ENCODE measurements at places on chromosomes 16 and 17.

DNA sequence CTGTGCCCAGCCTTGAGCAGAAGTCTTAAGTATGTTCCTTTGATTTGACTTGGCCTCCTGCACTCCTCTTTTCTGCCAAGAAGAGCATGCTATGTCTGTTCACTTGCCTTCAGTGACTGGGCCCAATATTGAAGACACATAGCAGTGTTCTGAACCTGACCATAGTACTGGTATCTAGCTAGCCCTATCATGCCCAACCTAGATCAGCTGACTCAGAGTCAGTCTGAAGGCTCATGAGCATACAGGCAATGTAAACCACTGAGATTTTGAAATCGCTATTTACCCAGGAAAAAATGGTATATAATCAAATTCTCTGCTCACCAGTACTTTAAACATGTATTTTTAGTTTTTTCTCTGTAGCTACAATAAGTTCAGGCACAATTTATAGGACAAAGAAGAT, 129.4 kb downstream of the TANC2 start:
- no peak for DNase-seq

DNA sequence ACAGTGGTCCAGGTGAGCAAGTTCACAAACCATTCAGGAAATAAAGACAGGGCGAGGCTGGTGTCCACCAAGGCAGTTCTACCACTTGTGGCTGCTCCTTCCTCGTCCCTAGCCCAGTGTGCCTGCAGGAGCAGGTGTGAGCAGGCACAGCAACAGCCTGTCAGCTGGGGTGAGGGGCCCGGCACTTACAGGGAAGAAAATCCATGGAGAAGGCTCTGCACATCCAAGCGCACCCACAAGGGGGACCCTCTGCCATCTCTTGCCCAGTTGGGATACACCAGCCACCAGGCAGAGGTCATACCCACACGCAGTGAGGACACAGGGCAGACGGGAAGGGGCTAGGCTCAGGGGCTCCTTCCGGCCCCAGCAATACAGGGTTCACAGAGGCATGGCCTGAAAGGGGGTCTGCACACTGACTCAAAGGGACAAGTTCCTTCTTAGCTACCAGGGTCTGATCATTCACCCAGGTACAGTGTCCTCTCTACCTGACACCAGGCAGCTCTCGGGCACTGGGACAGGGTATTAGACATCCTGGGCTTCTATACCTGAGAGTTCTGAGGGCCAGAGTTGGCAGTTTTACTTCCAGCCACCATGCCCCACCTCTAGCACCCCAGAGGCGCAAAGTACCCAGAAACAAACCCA, 27.0 kb downstream of the CDIP1 start:
- DNase-seq, result peak; percentile 53

DNA sequence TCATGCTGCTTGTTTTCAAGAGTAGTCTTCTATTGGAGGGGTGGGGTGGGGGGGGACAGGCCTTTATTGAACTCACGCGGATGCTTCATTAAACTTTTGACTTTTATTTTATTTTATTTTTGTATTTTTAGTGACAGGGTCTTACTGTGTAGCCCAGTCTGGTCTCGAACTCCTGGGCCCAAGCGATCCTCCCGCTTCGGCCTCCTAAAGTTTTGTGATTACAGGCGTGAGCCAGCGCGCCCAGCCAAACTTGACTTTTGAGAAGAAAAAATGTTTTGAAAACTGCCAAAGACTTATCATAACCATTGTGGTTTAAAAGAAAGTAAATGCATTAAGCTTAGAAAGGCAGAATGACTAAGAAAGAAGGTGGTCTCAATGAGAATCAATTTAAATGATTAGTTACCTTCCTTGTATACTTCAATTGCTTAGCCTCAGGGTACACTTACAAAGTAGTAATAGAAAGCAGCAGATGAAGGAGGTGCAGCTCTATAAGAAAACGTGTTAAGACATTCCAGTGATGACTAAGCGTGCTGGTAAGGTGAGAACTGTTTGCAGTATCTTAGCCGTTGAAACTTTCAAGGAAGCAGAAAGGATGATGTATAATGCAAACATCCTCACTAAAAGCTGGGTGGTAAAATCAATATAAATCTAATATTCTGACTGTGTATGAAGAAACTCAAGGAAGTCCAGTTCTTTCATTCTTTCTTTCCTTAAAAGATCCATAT, 1.2 kb downstream of the AP2B1 start:
- DNase-seq, result peak; percentile 63

DNA sequence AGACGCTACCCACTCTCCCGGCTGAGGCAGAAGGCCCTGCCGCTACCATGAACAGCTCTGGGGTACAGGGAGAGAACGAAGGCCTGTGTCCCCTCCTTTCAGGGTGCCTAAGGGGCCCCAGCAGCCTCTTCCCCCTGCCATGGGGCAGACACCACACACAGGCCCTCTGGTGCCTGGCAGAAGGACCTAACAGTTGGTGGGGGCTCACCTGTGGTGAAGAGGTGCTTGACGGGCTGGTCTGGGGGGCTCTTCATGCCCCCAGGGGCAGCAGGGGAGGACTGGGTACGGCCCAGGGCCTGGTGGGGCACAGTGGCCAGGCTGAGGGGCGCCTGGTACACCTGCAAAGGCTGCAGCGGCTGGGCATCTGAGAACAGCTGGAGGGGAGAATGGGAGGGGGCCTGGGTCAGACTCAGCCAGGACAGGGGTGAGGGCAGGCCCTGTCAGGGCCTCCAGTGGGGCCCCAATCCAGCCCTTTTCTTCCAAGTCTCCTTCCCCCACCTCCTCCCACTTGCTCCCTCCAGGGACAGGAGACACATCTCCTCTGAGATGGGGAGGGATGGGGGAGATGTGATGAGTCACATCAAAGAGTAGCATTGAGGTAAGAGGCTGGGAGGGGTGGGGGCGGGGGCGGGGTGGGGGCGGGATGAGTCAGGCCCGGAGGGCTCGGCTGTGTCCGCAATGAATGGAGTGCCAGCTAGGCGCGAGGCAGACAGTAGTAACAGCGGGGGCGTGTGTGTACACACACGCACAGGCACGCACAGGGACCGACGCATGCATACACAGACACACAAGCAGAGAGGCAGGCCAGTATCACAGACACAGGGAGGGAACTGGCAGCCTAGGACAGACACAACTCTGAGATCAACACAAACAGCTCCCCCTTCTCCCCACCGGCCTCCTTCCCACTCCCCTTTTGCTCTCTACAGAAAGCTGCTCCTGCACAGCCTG, 16.1 kb downstream of the G6PC3 start:
- peak; percentile 85 for DNase-seq

DNA sequence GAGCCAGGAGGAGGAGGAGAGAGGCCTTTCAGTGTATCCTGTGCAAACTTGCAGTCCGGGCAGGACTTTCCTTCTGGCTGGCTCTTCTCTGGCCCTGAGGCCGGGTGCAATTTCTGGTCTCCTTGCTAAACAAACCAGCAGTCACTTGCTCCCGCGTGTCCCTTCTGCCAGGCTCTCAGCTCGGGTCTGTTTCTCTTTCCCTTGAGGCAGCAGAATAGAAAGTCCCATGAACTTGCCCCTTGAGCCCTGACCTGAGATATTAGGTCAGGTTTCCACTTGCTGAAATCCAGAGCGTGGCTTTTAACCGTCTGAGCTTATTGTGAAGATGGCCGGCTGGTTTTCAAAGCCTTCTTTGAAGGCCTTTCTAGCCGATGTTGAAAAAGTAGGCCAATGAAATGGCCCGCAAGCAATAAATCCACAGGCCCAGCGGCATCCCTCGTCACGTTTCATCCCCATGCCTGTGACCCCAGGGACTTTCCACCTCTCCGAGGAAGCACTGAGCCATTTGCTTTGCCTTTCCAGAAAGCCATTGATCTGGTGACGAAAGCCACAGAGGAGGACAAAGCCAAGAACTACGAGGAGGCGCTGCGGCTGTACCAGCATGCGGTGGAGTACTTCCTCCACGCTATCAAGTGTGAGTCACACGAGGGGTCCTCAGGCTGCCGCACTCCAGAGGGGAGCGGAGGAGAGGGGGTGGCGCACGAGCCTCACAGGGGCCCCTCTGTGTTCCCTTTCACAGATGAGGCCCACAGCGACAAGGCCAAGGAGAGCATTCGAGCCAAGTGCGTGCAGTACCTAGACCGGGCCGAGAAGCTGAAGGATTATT, 4.5 kb downstream of the VPS4A start:
- DNase-seq, result no peak

DNA sequence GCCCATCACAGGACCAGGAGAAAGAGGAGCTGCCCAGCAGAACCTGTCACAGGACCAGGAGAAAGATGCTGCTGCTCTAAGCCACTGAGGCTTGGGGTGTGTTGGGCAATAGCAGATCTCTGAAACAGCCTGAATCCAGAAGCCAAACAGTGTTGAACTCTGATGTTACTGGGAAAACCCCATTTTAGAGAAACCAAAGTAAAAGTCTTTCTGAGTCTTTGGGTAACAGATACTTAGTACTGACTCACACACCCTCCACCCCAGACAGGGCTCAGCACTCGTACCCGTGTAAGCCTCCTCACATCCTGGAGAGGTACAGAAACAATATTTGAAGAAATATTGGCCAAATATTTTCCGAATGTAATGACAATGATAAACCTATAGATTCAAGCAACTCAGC, 82.8 kb upstream of the GNG13 start:
- no peak for DNase-seq

GRCh38 chr17:56468840-56469239, 124.7 kb upstream of the NOG start:
- DNase-seq, result no peak

GRCh38 chr16:77823067-77823466, 34.7 kb downstream of the VAT1L start:
- DNase-seq, result no peak

- no peak for DNase-seq
Observed at GRCh38 chr16:55328611-55329569, 4.9 kb downstream of the IRX6 start.

DNA sequence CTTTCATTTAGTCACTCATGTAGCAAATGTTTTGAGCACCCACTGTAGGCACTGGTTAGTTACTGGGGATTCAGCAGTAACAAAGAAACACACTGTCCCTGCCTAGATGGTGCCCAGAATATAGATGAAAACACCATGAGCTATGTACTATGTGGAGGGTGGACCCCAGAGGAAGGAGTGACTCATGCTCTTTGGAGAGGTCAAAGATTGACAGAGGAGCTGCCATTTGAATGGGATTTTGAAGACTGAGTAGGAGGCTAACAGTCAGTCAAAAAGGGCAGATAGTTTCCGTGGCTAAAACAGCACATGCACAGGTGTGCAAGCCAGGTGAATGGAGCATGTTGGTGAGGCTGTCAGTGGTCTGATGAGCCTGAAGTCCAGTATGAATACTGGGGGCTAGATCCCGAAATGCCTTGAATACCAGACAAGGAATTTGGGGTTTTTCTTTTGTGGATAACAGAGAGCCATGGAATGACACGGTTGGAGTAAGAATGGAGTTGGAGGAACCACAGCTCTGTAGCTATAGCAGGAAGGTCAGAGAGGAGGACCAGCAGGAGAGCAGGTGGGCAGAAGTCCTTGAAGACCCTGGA, 6.1 kb downstream of the IL21R start:
- DNase-seq, result peak; percentile 1

DNA sequence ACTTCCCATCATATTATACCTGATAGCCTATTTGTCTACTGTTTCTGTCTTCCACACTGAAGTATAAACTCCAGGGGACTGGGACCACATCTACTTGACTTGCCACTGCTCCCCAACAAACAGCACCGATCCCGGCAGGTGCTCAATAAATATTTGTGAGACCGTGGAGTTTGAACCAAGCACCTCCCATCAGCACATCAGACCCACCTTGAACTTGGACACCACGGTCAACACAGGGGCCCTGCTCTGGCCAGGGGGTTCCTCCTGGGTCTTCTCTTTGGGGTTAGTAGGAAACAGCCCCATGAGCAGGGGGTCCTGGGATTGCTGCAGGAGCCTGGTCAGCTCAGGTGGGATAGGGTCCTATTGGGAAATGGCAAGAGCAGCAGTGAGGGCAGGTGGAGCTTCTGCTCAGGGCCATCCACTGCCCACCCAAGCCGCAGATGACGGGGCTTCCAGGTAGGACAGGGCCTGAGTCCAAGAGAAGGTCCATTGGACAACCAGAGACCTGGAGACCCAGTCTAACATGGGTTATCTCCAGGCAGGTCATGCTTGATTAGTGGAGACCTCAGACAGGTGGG, 19.9 kb downstream of the ZNHIT3 start:
- no peak for DNase-seq

DNA sequence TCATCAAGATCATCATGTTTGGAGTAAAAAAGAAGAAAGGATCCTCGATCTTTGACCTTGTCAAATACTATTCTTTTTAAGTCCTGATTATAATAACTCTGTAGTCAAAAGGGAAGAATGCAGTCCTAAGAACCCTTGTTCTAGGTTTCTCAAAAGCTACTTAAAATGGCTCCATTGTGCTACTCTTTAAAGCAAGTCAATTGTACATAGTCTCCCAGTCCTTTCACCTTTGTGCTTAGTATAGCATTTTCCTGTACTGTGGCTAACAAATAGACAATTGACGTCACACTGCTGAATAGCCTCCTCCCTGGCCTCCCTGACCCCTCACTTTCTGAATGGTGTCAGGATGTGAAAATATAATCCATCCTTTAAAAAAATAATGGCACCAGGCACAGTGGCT, 172.9 kb downstream of the AATF start:
- DNase-seq, result no peak
